CD4-positive, alpha-beta T cell (primary cell): ENCODE measurements at places on chromosomes 3 and 15.
A peak's percentile ranks its signal among the peaks of the same experiment; 100 is the strongest.

DNA sequence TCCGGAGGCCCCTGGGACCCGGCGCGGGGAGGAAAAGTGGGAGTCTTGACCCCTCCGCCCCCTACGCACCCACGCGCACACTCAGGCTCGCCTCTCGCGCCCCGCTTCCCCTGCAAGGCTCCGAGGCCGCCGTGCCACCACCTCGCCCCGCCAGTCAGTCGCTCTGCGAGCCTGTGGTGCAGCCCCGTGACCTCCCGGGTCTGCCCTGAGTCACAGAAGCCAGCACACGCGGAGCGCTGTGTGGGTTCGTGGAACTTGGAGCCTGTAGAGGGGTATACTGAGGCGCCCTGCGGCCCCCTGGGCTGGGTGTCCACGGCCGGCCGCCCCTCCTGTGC lies 380 bp upstream of the ALS2CL start:
- peak overlapping the region; percentile 71 for H3K4me3 ChIP-seq
- H3K27me3 ChIP-seq = no peaks in the 10 kb centered on the region
- peak overlapping the region; percentile 64 for H3K27ac ChIP-seq
- peaks cover 76% of the 10 kb centered on the region for H3K4me1 ChIP-seq
- peak; percentile 75 for DNase-seq
- H3K36me3 ChIP-seq = no peaks in the 10 kb centered on the region

DNA sequence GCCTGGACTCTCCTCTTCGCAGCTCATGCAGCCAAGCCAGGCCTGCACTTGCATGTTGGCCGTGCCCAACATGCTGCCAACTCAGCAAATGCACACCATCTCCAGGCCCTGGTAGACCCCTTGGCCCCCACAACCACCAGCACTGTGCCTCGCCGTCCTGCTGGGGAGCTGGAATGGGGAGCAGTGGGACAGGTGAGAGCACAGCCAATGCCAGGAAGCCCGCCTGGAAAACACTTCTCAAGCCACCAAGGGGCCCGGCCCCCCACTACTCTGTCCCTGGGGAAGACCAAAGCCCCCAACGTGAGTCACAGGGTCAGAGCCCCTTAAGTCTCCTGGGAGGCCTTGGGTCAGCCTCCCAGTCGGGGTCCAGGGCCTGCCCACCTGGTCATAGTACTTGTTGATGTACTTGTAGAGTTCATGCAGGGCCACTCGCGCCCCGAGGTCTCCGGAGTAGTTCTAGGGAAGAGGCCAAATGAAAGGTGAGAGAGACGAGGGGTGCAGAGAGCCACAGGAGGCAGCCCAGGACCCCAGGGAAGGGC lies 24.5 kb downstream of the PLXNB1 start:
- no peaks in the 10 kb centered on the region for H3K27me3 ChIP-seq
- H3K36me3 ChIP-seq = no peaks in the 10 kb centered on the region
- H3K4me3 ChIP-seq = no peak overlapping the region
- H3K27ac ChIP-seq = no peak overlapping the region
- H3K4me1 ChIP-seq = no peaks in the 10 kb centered on the region

DNA sequence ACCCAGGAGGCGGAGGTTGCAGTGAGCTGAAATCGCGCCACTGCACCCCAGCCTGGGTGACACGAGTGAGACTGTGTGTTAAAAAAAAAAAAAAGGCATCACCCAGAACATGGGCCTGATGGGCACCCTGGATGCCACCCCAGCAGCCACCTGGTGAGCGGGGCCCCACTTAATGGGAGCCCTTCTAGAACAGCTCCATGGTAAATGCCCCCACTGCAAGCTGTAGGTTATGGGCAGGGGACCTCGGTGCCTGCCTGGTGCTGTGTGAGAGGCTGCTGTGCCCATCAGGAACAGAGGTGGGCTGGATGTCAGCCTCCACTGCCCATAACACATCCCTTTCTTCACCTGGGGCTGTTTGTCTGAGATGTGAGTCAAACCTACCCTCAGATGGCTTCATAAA lies 156.2 kb upstream of the MEF2A start:
- no peaks in the 10 kb centered on the region for H3K36me3 ChIP-seq
- H3K4me3 ChIP-seq = no peak overlapping the region
- H3K27ac ChIP-seq = no peak overlapping the region

GRCh38 chr3:53799338-53799865 lies 46.8 kb downstream of the CHDH start:
- no peaks in the 10 kb centered on the region for H3K36me3 ChIP-seq
- no peak for DNase-seq
- H3K27me3 ChIP-seq = no peaks in the 10 kb centered on the region
- H3K4me1 ChIP-seq = no peaks in the 10 kb centered on the region
- H3K27ac ChIP-seq = no peak overlapping the region

DNA sequence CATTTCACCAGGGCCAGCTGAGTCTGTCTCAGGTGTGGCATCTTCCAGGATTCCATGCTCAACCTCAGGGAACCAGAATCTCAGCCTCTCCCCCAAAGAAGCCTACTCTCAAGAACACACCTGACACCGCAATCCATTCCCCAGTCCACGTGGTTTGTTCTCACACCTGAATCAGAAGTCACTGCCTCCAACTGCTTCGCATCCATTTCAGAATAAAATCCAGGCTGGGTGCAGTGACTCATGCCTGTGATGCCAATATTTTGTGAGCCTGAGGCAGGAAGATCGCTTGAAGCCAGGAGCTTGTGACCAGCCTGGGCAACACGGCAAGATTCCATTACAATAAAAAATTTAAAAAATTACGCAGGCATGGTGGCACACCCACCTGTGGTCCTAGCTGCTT lies 212.2 kb downstream of the FOXP1 start:
- peaks cover 39% of the 10 kb centered on the region for H3K4me1 ChIP-seq
- DNase-seq = no peak
- no peaks in the 10 kb centered on the region for H3K36me3 ChIP-seq

DNA sequence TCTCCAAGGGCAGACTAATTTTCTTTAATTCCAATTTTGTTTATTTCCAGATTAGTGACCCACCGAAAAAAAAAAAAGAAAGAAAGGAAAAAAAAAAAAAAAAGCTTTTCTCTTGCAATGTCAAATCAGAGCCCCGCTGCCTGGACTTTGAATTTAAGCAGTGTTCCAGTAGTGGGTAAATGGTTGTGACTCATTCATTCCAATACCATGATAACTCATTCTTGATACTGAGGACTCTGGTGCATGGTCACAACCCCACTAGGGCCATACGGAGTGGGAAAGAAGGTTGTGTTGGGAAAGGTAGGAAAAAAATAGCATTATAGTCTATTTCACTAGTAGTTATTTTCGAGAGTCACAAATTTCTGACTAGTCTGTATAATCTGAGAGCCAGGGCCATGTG lies 59.1 kb upstream of the COL8A1 start:
- no peaks in the 10 kb centered on the region for H3K36me3 ChIP-seq
- no peaks in the 10 kb centered on the region for H3K27me3 ChIP-seq
- H3K27ac ChIP-seq = no peak overlapping the region
- no peak overlapping the region for H3K4me3 ChIP-seq

GRCh38 chr15:63420333-63420747 lies 38.7 kb upstream of the CA12 start:
- H3K27ac ChIP-seq = no peak overlapping the region
- H3K27me3 ChIP-seq = no peaks in the 10 kb centered on the region
- no peak for DNase-seq
- no peak overlapping the region for H3K4me3 ChIP-seq
- H3K4me1 ChIP-seq = no peaks in the 10 kb centered on the region

- no peaks in the 10 kb centered on the region for H3K27me3 ChIP-seq
- H3K36me3 ChIP-seq = no peaks in the 10 kb centered on the region
- H3K4me1 ChIP-seq = peaks cover 82% of the 10 kb centered on the region
Observed at GRCh38 chr15:38651328-38652038, 86.9 kb upstream of the RASGRP1 start.

DNA sequence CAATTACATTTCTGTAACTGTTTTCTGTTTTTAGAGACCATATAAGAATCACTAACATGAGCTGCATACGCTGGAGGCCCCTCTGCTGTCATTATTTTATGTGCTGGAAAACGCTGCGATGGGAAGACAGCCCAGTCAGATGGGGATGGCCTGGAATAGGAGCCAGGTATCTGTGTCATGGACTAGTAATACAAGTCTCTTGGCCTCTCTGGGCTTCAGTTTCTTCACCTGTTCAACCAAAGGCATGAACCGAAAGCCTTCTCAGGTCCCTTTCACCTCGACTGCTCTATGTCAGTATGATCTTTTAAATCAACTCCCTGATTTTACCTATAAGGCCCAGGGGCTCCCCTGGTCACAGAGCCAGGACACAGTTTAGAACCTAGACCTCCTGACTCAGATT lies 14.6 kb upstream of the RFTN1 start:
- no peaks in the 10 kb centered on the region for H3K36me3 ChIP-seq
- H3K27me3 ChIP-seq = no peaks in the 10 kb centered on the region
- H3K4me3 ChIP-seq = no peak overlapping the region
- H3K4me1 ChIP-seq = no peaks in the 10 kb centered on the region
- DNase-seq = no peak
- H3K27ac ChIP-seq = no peak overlapping the region

GRCh38 chr15:27939246-27939645 lies 159.9 kb downstream of the OCA2 start:
- no peak overlapping the region for H3K27ac ChIP-seq
- no peaks in the 10 kb centered on the region for H3K4me1 ChIP-seq

- H3K36me3 ChIP-seq = no peaks in the 10 kb centered on the region
- no peak overlapping the region for H3K4me3 ChIP-seq
- no peak for DNase-seq
- no peaks in the 10 kb centered on the region for H3K27me3 ChIP-seq
Observed at GRCh38 chr3:77885381-77885780, 845.5 kb downstream of the ROBO2 start.

- H3K36me3 ChIP-seq = peaks cover 9% of the 10 kb centered on the region
- H3K27ac ChIP-seq = no peak overlapping the region
- H3K4me3 ChIP-seq = no peak overlapping the region
- H3K4me1 ChIP-seq = peaks cover 7% of the 10 kb centered on the region
- DNase-seq = no peak
- H3K27me3 ChIP-seq = no peaks in the 10 kb centered on the region
Observed at GRCh38 chr3:15405448-15406050, 21.8 kb downstream of the METTL6 start.

GRCh38 chr3:177281292-177282118 lies 84.2 kb upstream of the TBL1XR1 start:
- H3K4me3 ChIP-seq = no peak overlapping the region
- no peaks in the 10 kb centered on the region for H3K27me3 ChIP-seq
- H3K27ac ChIP-seq = no peak overlapping the region
- H3K4me1 ChIP-seq = peaks cover 21% of the 10 kb centered on the region
- no peaks in the 10 kb centered on the region for H3K36me3 ChIP-seq

DNA sequence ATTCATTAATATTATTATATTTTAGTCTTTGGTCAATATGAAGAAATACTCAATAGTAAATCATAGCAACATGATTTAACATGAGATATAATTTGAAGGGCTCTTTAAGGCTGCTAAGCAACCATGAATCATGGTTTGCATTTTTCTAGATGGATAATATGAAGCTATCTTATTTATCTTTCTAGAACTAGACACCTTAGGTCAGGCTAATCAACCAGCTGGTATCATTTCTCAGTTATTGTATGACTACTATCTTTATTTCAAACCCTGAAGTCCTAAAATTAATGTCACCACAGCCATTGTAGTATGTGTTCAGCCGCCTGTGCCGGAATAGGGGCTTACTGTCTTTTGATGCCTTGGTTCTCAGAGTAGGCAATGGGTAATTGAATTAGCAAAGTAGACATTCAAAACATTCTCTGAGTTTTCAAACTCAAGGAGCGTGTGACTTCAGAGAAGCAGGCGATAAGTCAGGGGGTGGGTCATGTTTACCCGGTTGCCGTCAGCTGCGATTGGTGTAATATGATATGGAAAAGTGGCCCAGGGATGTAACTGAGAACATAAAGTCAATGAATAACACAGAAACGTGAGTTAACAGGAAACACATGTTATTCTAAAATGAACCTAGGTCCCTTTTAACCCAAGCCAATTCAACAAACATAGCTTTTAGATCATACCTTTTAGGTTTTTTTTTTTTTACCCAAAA lies 93.4 kb upstream of the CTDSPL start:
- no peak overlapping the region for H3K4me3 ChIP-seq
- H3K36me3 ChIP-seq = no peaks in the 10 kb centered on the region
- peaks cover 5% of the 10 kb centered on the region for H3K27me3 ChIP-seq

DNA sequence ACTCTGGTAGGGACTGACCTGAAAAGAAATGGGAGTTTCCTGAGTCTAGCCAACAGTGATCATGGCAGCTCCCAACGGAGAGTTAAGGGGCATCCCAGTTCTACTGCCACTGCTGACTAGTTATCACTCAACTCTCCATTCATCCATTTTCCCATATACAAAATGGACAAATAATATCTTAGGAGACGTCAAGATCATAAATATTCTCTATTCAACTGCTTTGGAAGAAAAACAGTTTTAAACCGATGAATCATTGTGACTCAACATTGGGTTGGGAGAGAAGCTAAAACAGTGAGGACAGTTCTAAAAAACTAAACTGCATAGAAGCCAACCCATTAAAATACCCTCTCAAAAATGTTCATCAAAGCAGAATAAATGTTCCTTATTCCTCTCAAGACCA lies 57.6 kb upstream of the CHRM5 start:
- no peak overlapping the region for H3K4me3 ChIP-seq
- no peaks in the 10 kb centered on the region for H3K27me3 ChIP-seq
- no peaks in the 10 kb centered on the region for H3K4me1 ChIP-seq
- no peak for DNase-seq

DNA sequence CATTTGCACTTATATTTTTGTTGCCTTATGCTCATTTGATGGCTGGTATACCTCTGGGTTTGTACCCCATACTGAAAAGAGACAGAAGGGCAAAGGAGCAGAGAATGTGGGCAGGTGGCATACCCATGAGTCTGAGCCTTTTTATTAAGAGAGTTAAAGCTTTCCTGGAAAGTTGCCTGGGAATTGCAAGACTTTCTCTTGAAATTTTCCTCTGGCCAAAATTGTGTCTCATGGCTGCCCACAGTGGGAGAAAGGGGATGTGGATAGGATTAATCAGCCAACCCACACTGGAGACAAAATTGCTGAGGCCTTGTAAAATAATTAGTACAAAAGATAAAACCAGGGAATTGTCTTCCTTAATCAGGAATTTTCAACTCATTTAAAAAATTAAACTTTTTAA lies 8.2 kb upstream of the NMD3 start:
- peaks cover 3% of the 10 kb centered on the region for H3K27me3 ChIP-seq
- no peak for DNase-seq
- H3K4me3 ChIP-seq = no peak overlapping the region
- H3K4me1 ChIP-seq = no peaks in the 10 kb centered on the region
- no peaks in the 10 kb centered on the region for H3K36me3 ChIP-seq
- no peak overlapping the region for H3K27ac ChIP-seq

DNA sequence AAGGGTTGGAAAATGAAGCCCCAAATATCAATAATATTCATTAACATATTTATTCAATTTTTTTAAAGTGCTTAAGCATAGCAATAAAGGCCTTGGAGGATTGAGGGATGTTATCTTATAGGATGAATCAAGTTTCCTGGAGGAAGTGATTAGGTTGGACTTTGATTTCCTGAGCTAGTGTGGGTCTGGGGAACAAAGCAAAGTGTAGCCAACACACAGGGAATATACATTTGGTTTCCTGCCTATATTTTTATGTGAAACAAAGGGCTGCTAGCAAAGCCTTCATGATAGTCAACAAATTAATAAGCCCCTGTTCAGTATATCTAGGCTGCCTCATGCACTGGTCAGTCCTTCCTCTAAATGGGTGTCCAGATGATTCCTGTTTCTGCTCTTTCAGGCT lies 261.1 kb upstream of the IL12A start:
- DNase-seq = no peak
- H3K27ac ChIP-seq = no peak overlapping the region
- no peaks in the 10 kb centered on the region for H3K4me1 ChIP-seq
